ENCODE measurements at places on chromosomes 12 and 14. TPM values are rescaled to one million over a fixed set of nuclear protein-coding genes. Genes with fewer than 3 reads are reported as not detected.

The PLEK2 gene
- 2.0 TPM for total RNA-seq

The RAB15 gene
- total RNA-seq = 7.3 TPM

The PTCSC3 gene
- total RNA-seq = not detected

The METAP2 gene
- total RNA-seq = 51.0 TPM

The RAD9B gene
- total RNA-seq = 1.3 TPM

The BMP4 gene
- total RNA-seq = 9.3 TPM

The CLEC4A gene
- 2.8 TPM for total RNA-seq

The NUBPL gene
- 13.8 TPM for total RNA-seq

The PTGDR gene
- 4.5 TPM for total RNA-seq

The WIF1 gene
- 0.46 TPM for total RNA-seq

The SVOP gene
- total RNA-seq = not detected

The SLC6A13 gene
- total RNA-seq = not detected

The KRT6B gene
- total RNA-seq = not detected

The TAS2R13 gene
- total RNA-seq = 2.4 TPM

The LHX5 gene
- not detected for total RNA-seq

The KERA gene
- not detected for total RNA-seq

The COCH gene
- total RNA-seq = 1.2 TPM
